ENCODE measurements at places on chromosomes 5 and 9.

DNA sequence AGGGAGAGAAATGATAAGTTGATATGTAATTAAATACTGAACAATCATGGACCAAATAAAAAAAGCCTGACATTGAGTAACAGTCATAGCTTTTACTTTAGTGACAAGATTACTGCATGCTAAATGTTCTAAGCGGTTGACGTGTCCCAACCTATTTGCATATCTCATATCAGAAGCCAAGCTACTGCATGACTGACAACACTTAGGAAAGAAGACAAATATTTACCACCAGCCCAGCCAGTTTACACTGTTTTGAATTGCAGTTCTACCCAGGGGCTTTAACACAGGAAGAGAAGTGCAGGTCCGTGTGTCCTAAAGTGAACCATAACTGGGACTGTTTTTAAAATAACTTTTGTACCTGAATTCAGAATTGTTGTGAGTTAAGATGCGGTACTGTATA lies 219.9 kb downstream of the PRDM9 start:
- no peak for DNase-seq

DNA sequence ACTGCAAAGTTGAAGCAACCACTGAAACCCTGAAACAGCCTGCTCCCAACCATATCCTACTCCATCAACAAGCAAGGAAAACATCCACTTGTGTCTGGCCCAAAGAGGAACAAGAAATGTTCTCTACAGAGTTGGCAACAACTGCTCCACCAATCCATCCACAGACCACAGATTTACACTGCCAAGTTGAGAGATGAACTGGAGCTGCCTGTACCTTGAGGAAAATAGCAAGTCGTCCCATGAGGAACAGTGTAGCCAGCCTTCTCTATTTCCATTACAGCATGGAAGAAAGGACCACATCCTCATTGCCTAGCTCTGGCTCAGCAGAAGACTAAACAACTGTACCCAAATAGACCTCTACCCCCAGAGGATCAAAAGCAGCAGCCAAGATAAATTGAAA lies 60.4 kb downstream of the DEPDC1B start:
- no peak for DNase-seq

DNA sequence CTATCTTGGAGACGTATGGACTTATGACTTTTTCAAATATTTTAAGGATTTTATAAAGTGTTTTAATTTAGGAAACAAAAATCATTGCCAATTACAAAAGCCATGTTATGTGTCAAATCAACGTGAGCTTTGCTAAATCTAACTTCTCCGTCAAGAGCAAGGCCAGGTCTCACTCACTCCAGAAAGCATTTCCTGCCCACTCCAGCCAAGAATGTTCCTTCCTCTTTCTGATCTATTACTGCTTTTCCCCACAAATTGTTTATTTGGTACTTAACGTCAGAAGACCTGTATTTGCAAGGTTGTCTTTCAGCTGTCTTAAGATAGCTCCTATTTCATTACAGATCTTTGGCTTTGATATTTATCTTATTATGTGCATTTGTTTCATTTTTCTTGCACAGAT lies 193.5 kb upstream of the HAPLN1 start:
- DNase-seq, result no peak

DNA sequence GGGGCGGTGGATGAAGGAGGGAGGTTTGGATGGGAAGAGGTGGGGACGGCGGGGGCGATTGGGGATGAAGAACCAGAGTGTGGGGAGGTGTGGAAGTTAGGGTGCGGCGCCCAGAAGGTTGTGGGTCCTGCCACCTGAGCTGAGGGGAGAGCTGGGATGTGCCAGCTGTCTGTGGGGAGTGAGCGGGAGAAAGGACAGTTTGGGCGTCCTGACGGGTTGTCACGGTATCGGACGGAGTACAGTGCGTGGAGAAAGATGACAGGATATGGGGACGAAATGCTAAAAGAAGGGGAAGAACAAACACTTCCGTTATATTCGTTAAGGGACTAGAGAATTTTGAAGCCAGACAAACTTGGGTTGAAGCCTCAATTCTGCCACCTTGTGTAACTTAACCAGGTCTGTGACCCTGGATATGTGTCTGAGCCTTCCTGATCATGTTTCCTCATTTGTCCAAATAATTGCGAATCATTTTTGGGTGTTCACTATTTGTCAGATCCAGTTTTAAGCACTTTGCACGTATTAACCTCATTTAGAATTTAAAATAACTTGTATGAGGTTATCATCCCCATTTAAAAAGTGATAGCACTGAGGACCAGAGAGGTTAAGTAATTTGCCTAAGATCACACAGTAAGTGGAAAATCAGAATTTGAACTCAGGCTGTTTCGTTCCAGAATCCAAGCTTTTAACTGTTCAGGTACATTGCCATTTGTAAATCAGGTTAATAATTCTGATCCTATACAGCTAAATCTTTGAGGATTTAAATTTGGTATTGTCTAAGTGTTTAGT lies 689 bp downstream of the CNTRL start:
- DNase-seq, result no peak

DNA sequence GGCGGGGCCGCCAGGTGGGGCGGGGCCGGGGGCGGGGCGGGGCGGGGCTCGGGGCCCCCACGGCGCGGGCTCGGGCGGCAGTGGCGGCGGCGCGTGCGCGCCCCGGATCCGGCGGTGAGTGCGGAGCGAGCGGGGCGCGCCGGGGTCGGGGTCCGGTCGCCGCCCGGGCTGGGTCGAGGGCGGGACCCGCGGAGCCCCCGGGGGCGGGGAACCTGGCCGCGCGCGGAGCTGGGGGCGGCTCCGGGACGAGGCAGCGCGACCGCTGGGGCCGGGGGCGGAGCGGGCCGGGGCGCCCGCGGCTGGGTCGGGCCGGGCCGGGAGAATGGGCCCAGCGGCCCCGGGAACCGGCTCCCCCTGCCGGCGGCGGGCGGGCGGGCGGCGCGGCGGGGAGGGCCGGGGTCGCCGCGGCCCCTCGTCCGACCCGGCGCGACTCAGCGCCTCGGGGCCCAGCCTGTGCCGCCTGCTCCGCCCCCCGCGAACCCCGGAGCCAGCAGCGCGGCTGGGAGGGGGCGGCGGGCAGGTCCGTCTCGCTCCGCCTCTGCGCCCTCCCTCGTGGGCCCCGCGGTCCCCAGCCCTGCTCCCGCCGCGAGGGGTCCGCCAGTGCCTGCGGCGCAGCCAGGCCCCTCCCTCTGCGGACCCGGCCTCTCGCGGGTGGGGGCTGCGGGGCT lies 3.1 kb downstream of the EGFL7 start:
- no peak for DNase-seq

- no peak for DNase-seq
Measured at GRCh38 chr9:90169490-90169889, 473.1 kb downstream of the DIRAS2 start.
